ENCODE measurements at places on chromosomes 4 and X. TPM values are rescaled to one million over a fixed set of nuclear protein-coding genes. Genes with fewer than 3 reads are reported as not detected.

GRCh38 chr4:24287096-24287495, 297.3 kb downstream of the DHX15 start:
- no peak overlapping the region for H3K4me3 ChIP-seq
- H3K27ac ChIP-seq, result no peak overlapping the region
- no peaks in the 10 kb centered on the region for H3K36me3 ChIP-seq
- DNase-seq, result no peak
- H3K4me1 ChIP-seq, result no peaks in the 10 kb centered on the region

DNA sequence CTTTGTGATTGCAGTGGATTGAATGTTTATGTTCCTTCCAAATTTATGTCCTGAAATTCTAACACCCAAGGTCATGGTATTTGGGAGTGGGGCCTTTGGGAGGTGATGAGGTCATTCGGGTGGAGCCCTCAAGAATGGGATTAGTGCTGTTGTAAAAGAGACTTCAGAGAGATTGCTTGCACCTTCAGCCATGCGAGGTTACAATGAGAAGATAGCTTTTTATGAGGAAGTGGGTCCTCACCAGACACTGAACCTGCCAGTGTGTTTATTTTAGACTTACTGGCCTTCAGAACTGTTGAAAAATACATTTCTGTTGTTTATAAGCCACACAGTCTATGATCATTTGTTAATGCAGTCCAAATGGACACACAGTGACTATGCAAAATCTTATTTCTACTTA, 161.0 kb upstream of the GPRIN3 start:
- no peak overlapping the region for H3K4me3 ChIP-seq
- H3K27me3 ChIP-seq, result no peaks in the 10 kb centered on the region
- no peak overlapping the region for H3K27ac ChIP-seq

DNA sequence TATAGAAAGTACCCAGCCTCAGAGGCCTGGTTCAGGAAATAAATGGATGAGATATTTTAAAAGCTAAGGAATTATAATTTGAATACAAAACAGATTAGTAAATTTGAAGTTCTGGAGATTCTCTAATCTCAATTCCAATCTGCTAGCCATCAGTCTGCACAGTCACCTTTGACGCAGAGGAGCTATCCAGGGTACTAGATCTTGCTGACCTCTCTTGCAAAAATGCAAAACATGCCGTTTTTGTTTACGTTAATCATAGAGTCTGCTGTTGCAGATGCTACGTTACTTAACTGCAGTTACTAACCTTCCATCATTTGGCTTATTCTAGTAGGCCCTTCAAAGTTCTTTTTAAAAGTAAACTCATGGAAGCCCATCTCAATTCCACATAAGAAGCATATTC, 10.4 kb downstream of the CCSER1 start:
- no peaks in the 10 kb centered on the region for H3K36me3 ChIP-seq
- H3K4me1 ChIP-seq, result no peaks in the 10 kb centered on the region
- no peak overlapping the region for H3K4me3 ChIP-seq
- H3K27ac ChIP-seq, result no peak overlapping the region
- H3K27me3 ChIP-seq, result no peaks in the 10 kb centered on the region
- DNase-seq, result no peak

GRCh38 chr4:138602664-138603063, 360.5 kb upstream of the SLC7A11 start:
- no peak for DNase-seq
- no peak overlapping the region for H3K4me3 ChIP-seq
- H3K27ac ChIP-seq, result no peak overlapping the region
- H3K36me3 ChIP-seq, result no peaks in the 10 kb centered on the region

GRCh38 chr4:152095701-152096070, 334.9 kb upstream of the GATB start:
- no peak overlapping the region for H3K27ac ChIP-seq
- H3K4me3 ChIP-seq, result no peak overlapping the region
- no peaks in the 10 kb centered on the region for H3K4me1 ChIP-seq

The CAPN6 gene
- 0.24 TPM for total RNA-seq

DNA sequence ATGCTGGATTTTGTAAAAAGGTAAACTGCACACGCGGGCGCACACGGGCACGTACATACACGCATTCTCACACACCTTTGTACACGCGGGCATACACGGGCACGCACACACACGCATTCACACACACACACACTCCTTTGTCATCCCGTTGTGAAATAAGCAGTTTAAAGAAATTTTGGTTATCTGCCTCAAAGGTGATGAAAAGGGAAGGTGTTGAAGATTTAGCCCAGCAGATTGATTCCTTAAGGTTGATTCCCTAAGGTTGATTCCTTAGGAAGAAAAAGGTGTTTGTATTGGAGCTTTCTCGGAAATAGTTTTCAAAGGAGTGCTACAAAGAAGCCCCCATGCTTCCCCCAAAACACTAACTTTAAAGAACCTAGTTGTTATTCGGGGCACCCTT, 693 bp downstream of the ATP10D start:
- H3K27me3 ChIP-seq, result no peaks in the 10 kb centered on the region
- no peak for DNase-seq
- H3K4me3 ChIP-seq, result peak overlapping the region; percentile 54
- peak overlapping the region; percentile 83 for H3K27ac ChIP-seq

The PNCK gene
- 4.9 TPM for total RNA-seq

DNA sequence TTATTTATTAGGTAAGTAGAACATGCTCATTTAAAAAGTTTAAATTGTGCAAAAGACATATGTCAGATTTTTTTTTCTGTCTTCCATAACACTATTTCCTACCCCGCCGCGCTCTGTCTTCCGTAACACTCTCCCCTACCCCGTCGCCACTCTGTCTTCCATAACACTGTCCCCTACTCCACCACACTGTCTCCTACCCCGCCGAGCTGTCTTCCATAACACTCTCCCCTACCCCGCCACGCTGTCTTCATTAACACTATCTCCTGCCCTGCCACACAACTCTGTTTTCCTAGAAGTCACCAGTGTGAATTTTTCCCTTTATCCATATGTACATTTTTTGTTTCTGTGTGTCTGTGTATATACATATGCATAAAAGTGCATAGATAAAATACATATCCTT, 4.4 kb downstream of the MSMO1 start:
- peaks cover 19% of the 10 kb centered on the region for H3K36me3 ChIP-seq
- H3K27me3 ChIP-seq, result no peaks in the 10 kb centered on the region
- peaks cover 13% of the 10 kb centered on the region for H3K4me1 ChIP-seq
- DNase-seq, result no peak
- no peak overlapping the region for H3K4me3 ChIP-seq

DNA sequence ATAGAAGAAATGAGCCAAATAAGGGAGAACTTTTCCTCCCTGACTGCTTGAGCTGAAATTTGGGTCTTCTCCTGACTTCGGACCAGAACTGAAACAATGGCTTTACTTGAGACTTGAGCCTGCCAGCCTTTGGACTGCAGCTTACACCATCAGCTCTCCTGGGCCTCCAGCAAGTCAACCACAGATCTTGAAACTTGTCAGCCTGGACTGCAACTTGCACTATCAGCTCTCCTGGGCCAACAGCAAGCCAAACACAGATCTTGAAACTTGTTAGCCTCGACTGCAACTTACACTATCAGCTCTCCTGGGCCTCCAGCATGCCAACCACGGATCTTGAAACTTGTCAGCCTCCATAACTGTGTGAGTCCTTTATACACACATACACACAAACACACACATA, 425.9 kb upstream of the PCDH7 start:
- DNase-seq, result no peak
- H3K4me1 ChIP-seq, result no peaks in the 10 kb centered on the region
- H3K27ac ChIP-seq, result no peak overlapping the region
- H3K36me3 ChIP-seq, result no peaks in the 10 kb centered on the region
- no peaks in the 10 kb centered on the region for H3K27me3 ChIP-seq

- H3K4me3 ChIP-seq, result no peak overlapping the region
- H3K36me3 ChIP-seq, result no peaks in the 10 kb centered on the region
- DNase-seq, result no peak
Measured at GRCh38 chr4:82515705-82516104, 46.1 kb downstream of the TMEM150C start.

GRCh38 chr4:159242427-159242826, 139.5 kb downstream of the RAPGEF2 start:
- H3K4me1 ChIP-seq, result peaks cover 25% of the 10 kb centered on the region
- no peaks in the 10 kb centered on the region for H3K36me3 ChIP-seq
- no peak overlapping the region for H3K4me3 ChIP-seq
- H3K27ac ChIP-seq, result no peak overlapping the region

- no peaks in the 10 kb centered on the region for H3K27me3 ChIP-seq
- no peaks in the 10 kb centered on the region for H3K4me1 ChIP-seq
- H3K27ac ChIP-seq, result no peak overlapping the region
Measured at GRCh38 chr4:76781698-76782595, 116.0 kb downstream of the SOWAHB start.

The MAGEA12 gene
- total RNA-seq, result not detected

The MAGEE2 gene
- not detected for total RNA-seq

DNA sequence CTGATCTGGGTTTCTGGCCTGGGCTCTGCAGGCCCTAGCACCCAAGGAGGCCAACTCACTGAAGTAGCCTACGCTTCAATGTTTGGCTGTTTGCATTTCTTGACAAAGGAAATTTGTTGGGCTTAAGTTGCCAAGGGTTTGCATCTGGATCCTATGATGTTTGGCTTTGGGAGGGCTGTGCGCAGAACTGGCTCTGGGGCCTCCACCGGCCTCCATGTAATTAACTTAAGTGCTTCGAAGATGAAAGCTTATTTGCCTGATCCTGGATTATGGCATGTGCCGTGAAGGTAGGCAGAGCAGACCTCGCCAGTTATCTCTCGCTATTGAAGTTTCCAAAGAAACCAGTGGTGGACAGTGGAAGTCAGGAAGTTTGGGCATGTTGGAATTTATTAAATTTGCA, 124.3 kb upstream of the STX18 start:
- no peak overlapping the region for H3K4me3 ChIP-seq
- no peaks in the 10 kb centered on the region for H3K4me1 ChIP-seq
- no peaks in the 10 kb centered on the region for H3K27me3 ChIP-seq
- H3K36me3 ChIP-seq, result no peaks in the 10 kb centered on the region
- no peak overlapping the region for H3K27ac ChIP-seq

- no peaks in the 10 kb centered on the region for H3K27me3 ChIP-seq
- H3K27ac ChIP-seq, result no peak overlapping the region
- no peaks in the 10 kb centered on the region for H3K4me1 ChIP-seq
- DNase-seq, result no peak
Measured at GRCh38 chr4:31039382-31039781, 319.2 kb downstream of the PCDH7 start.

DNA sequence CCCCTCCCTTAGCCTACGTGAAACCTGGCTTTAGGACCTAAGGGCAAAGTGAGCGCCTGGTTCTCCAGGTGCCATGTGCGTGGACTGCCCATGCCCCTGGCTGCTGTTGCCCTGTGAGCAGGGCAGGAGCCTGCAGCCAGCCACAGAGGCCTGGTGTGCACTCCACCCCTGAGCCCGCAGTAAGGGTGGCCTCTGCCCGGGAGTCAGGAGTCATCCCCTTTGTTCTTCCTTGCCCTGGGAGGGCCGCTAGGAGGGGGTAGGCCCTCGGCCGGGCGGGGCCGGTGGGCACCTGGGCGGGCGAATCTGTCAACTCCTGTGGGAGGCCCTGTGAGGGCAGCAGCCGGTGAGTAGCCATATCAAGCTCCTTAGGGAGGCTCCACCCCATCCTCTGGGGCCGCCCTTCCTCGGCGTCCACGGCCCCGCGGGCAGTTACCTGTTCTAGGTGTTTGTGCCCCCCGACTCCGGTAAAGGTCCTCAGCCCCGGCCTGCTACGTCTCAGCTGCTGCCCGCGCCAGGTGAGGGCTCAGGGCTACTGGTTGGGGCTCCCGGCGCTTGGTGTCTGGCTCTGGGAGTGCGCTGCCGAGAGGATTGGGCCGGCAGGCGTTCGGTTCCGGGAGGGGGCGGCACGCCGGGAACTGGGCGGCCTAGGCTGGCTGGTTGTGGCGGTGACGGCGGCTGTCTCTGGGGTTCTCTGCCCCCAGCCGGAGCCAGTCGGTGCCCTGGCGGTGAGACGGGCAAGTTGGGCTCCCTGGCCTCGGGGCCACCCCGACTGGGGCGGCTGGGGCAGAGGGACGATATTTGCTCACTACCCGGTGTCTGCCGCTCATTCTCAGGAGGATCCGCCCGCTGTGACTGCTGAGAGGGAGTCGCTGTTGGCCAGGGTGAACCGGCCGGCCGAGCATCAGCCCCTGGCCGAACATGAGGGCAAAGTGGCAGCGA, 1060.2 kb downstream of the TECRL start:
- no peak overlapping the region for H3K27ac ChIP-seq
- no peaks in the 10 kb centered on the region for H3K27me3 ChIP-seq
- H3K4me1 ChIP-seq, result no peaks in the 10 kb centered on the region
- no peak for DNase-seq

DNA sequence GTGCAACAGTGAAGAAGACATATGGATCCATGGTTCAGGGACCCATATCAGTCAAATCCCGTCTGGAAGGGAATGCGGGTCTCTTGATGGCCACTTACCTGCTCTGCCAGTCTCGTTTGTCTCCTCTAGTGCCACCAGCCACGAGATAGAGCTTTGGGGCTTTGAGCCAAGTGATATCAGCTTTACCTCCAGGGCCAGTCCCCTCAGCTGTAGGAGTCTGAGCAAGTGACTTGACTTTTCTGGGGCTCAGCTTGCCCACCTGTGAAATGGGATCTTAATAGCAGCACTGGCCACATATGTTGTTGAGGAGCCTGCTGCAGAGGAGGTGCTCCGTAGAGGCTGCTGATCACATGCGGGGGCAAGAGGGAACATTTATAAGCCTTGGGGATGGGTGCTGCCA, 1.2 kb downstream of the SLC2A9 start:
- no peaks in the 10 kb centered on the region for H3K36me3 ChIP-seq
- H3K27me3 ChIP-seq, result no peaks in the 10 kb centered on the region
- DNase-seq, result no peak
- peaks cover 11% of the 10 kb centered on the region for H3K4me1 ChIP-seq
- peak overlapping the region; percentile 84 for H3K27ac ChIP-seq

The MSL3 gene
- 16.1 TPM for total RNA-seq

DNA sequence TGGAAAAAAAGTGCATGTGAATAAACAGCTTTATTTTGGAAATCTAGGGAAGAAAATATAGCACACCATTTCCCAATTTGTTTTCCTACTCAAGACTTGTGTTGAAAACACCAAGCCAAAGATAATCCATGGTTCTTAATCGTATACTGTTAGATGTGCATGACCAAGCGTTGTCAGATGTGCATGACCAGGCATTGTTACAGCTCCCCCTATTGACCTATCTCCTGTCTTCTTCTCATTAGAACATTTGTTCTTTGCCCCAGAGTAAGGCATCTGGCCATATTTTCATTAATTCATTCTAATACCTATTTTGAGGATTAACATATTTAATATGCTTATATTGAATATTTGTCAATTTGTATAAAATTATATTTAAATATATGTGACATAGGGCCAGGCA, 14.4 kb upstream of the VCX start:
- H3K27me3 ChIP-seq, result no peaks in the 10 kb centered on the region
- no peaks in the 10 kb centered on the region for H3K4me1 ChIP-seq
- no peak overlapping the region for H3K27ac ChIP-seq

The RRH gene
- total RNA-seq, result not detected

The BEX1 gene
- 9.8 TPM for total RNA-seq

The CORIN gene
- 13.0 TPM for total RNA-seq

GRCh38 chr4:109648266-109648996, 54.8 kb downstream of the CASP6 start:
- no peak overlapping the region for H3K27ac ChIP-seq
- H3K4me3 ChIP-seq, result no peak overlapping the region
- H3K36me3 ChIP-seq, result no peaks in the 10 kb centered on the region
